ENCODE measurements at places on chromosomes 16 and 17.

- no peak for DNase-seq
Observed at GRCh38 chr16:22052980-22053379, 39.4 kb upstream of the VWA3A start.

DNA sequence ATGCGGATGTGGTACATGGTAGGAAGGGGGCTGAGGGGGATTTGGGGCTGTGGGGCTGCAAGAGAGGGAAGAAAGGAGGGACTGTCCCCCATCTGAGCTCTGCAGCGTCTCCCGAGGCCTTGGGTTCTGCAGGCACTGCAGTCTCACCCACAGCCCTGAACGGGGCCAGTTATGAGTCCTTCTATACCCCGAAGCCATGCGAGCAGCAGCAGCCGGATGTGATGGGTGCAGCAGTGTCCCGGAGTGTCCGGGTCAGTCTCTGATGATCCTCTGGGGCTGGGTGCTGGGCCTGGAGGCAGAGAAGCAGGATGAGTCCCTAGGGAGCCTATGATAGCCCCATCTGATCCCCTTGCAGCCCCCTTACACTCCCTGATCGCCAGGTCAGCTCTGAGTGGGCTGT lies 41.5 kb downstream of the CPNE2 start:
- no peak for DNase-seq

- DNase-seq = no peak
Observed at GRCh38 chr17:81676906-81677305, 6.7 kb downstream of the ARL16 start.

GRCh38 chr16:915546-915945 lies 55.2 kb downstream of the LMF1 start:
- DNase-seq = no peak

DNA sequence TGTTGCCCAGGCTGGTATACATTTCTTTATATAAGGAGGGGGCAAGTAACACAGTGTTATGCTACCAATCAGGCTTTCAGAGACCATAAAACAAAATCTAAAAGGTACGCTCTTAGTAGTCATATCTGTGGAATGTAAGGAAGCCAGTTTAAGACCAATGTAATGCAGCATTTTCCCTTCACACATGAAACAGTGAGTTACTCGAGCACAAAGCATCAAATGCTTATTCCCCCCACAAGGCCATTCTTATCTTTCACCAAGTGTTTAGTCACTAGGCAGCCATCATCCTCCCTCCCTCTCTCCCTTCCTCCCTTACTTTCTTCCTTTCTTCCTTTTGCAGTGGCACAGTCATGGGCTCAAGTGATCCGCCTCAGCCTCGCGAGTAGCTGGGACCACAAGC lies 12.8 kb downstream of the HMOX2 start:
- peak; percentile 63 for DNase-seq

DNA sequence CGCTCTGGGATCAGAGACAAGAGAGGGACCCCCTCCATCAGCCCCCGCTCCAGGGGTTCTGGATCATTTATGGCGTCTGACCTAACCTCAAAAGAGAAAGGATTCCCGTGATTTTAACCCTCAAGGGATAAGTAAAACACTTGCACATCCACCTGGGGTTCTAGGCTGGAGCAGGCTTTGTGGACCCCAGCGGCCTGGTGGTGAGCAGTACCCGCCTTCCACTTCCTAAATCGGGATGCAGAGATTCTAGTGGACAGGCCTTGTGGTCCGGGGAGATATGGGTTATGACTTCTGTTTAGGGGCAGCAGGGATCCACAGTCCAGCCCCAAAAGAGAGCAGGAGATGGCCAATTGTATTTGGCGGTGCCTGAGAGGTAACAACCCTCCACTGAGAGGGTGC lies 684 bp upstream of the PITPNM3 start:
- DNase-seq = no peak

DNA sequence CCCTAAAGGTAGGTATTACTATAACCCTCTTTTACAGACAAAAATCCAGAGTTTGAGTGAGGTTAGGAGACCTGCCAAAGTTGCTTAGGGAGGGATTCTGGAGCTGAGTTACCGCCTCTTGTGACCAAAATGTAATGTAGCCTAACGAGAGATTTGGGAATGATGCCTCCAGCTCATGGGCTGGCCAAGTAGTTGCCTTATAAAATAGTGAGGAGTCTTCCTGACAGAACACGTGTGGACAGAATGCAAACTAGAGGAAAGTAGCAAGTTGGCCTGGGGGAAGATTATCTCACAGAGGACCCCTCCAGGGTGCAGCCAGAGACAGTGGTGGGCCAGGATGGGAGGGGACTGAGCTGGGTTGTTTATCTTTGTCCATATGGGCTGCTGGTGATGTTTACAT lies 543.7 kb upstream of the CDH11 start:
- peak; percentile 14 for DNase-seq
